ENCODE measurements at places on chromosomes 6 and 20.

GRCh38 chr6:53112871-53113270 lies 35.8 kb downstream of the GCM1 start:
- DNase-seq: no peak

GRCh38 chr6:89438248-89438647 lies 5.3 kb downstream of the ANKRD6 start:
- peak; percentile 6 for DNase-seq

DNA sequence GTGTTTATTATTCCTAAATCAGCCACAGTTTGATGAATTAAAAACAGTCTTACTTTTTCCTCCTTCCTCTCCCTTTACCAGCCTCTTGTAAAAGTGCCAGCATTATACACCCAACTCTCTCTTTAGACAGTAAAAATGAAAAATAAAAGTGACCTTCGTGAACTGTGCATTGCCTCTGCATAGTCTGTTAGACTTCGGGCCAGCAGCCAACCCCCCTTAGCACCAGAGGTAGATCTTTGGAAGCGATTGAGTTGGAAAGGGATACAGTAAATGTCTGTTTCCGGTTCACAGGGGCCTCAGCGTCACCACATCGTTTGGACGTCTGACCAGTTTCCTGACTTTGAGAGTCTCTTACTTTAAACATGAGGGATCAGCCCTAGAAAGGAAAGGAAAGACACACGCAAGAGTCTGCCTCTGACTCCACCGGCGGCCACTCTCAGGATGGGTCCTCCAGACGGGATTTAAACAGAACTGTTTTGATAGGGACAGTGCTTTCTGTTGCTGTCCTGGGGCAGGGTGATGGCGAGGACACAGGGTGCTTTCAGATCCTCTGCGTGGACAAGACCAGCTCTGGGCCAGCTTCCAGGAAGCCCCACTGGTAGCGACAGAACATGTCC lies 206.6 kb upstream of the PREP start:
- DNase-seq: no peak

DNA sequence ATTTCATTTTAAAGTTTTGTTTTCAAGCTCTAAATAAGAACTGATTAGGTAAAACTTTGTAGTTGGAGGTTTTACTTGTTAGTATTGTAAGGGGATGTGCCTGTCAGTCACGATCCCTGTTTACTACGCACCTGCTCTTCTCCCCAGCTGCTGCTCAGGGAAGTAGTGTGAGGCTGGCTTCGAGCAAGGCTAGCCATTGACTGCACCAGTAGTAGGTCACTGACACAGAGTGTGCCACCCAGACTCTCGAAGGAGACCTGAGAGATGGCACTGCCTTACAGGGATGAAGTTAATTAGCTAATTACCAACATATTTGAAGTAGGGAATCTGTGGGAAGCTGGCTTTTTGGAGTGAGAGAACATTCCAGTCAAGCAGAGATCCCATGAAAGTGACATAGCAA lies 89.2 kb downstream of the DNAH8 start:
- no peak for DNase-seq

GRCh38 chr6:7806711-7807110 lies 80.8 kb downstream of the BMP6 start:
- DNase-seq: no peak

GRCh38 chr20:24376311-24377099 lies 92.9 kb upstream of the SYNDIG1 start:
- no peak for DNase-seq

DNA sequence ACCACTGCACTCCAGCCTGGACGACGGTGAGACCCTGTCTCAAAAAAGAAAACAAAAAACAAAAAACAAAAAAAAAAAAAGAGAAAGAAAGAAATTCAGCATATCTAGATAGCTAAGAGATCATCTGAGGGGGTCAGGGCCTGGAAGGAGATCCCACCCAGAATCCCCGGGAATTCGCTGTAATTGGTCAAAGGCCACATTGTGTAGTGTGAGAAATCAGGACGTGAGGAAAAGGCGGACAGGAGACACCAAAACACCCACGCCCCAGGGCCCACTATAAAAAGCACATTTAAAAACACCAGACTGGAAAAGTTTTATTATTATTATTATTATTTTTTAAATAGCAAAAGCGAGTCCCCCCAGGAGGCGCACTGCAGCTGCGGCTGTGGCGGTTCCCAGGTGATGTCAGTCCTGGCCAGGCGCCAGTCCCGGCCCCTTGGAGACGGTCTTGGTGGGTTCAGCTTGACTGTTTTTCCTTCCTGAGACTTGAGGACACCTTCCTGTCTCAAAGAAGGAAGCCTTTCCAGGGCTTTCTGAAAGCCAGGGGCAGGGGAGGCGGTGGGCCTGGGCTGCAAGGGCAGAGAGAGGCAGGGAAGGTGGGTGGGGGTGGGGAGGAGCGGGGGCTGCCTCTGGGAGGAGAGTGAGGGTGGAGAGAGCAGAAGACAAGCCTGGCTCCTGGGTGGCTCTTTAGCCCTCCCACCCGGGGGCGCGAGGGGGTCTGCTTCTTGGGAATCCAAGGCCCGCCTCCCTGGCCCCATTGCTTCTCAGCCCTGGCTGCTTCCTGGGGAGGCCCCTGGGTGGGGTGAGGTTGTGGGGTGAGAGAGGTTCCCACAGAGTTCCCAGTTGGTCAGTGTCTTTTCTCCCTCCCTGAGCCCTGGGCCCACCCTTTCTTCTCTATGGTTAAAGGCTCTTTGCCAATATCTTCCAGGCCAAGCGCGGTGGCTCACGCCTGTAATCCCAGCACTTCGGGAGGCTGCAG lies 14.5 kb downstream of the TCF15 start:
- no peak for DNase-seq
